ENCODE measurements at places on chromosomes 4 and X. TPM values are rescaled to one million over a fixed set of nuclear protein-coding genes. Genes with fewer than 3 reads are reported as not detected.

- no peak for DNase-seq
Observed at GRCh38 chr4:56409511-56410090, 22.3 kb upstream of the AASDH start.

GRCh38 chr4:153476829-153477574, 10.8 kb downstream of the TMEM131L start:
- DNase-seq, result no peak

- DNase-seq, result no peak
Observed at GRCh38 chr4:94934864-94935263, 177.1 kb downstream of the BMPR1B start.

DNA sequence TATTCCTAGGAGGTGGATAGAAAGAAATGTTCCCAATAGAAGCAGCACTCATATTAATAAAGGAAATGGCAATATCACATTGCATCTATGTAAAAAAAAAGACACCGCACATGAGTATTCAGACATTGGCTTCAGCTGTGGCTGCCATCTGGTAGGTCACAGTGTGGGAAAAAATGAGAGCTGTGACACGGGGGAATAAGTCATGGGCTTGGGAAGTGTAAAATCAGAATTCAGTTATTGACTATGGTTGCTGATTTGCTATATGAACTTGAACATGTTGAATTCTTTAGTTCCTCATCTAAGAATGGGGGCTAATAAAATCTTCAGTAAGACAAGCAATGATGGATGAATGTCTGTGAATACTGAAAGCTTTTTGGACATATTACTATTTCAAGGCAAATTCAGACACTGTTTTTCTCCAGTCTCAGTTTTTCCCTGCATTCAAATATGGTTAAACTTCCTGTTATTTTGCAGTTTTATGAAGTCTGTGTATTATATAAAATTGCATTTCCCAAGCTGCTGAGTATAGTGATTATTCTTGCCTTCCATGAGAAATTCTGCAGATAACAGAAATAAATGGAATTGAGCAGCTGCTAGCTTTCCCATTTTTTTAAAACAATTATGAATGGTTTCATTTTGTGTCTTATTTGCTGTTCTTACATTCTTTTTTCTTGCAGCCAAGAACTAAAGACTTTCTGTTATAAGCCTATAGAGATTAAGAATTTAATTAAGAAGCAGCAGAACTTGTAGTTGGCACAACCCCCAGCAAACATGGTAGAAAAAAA, 221.0 kb downstream of the ANKRD50 start:
- no peak for DNase-seq

- no peak for DNase-seq
Observed at GRCh38 chr4:125702406-125702805, 387.7 kb downstream of the FAT4 start.

- no peak for DNase-seq
Observed at GRCh38 chr4:111360906-111361305, 738.0 kb upstream of the PITX2 start.

DNA sequence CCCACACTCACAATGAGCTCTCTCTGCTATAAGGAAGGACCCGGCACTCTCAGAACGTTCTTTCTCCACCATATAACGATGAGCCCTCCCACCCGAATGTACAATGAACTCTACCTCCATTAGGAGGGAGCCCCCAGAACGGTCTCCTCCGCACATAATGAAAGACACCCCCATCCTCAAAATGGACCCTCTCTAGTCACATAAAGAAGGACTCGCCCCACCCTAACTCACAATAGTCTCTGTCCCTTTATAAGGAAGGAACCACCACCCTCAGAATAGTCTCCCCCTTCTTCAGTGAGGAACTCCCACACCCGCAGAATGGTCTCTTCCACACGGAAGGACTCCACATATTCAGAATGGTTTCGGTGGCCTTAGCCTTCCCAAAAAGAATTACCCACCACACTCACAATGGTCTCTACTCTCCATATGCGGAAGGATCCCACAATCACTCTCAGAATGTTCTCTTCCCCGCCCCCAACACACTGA, 477 bp downstream of the SLC35A2 start:
- DNase-seq, result peak; percentile 58

- no peak for DNase-seq
Observed at GRCh38 chr4:7768736-7769135, 170.9 kb downstream of the AFAP1 start.

Gene EVC
- not detected for total RNA-seq

Gene UCHL1
- total RNA-seq, result not detected

Gene BEX1
- not detected for total RNA-seq

Gene HTR2C
- not detected for total RNA-seq
